ENCODE measurements at places on chromosomes 6 and 20.
A peak's percentile ranks its signal among the peaks of the same experiment; 100 is the strongest.

GRCh38 chr6:13422681-13423221 is 64.6 kb downstream of the GFOD1 start:
- no peak for DNase-seq

- DNase-seq: peak; percentile 7
Observed at GRCh38 chr6:30618270-30618797, 694 bp downstream of the MRPS18B start.

DNA sequence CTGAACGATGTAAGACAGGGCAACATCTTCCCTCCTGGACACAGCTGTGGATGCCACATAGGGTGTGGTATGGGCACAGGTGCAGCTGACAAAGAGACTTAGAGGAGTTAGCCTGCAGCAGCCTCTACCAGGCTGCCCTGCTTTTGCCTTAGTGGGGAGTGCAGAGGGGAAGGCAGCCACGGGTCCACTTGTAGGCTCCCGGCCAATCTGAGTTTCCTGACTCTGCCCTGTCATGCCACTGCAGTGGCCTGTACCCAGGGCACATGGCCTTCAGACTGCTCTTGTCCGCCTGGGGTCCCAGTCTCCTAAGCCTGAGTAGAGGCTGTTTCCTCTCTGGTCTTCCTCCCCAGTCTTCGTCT is 17.1 kb upstream of the CST9L start:
- no peak for DNase-seq

GRCh38 chr20:4220756-4221155 is 205.4 kb upstream of the RNF24 start:
- no peak for DNase-seq

- DNase-seq: no peak
Observed at GRCh38 chr6:1542335-1542734, 67.4 kb upstream of the FOXC1 start.

DNA sequence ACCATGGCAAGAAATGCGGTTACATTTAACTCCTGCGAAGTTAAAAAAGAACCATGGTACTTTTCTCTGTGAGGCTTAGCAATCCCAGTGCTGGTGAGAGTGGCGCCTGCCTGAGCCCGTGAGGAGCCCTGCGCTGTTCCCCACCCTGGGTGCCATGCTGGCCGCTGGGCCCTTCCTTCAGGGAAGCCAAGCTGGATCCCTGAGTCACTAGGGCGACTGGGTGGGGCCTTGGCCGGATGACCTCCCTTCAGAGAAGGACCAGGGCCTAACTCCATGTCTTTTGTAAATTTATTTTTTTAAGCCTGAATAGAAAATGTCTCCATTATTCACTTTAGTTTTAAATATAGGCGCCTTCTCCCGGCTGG is 209.1 kb downstream of the ERMARD start:
- DNase-seq: no peak

Data from NCI-H2081 (cell line).